ENCODE measurements at places on chromosomes 5 and 9. TPM values are rescaled to one million over a fixed set of nuclear protein-coding genes. Genes with fewer than 3 reads are reported as not detected.

Gene PCDHGA8
- polyA plus RNA-seq, result 0.13 TPM

Gene SKIC3
- 127 TPM for polyA plus RNA-seq

Gene BNC2
- polyA plus RNA-seq, result 0.07 TPM

Gene HTR1A
- not detected for polyA plus RNA-seq

Gene DOK3
- 0.44 TPM for polyA plus RNA-seq

Gene ADAMTS2
- not detected for polyA plus RNA-seq

Gene PCDHA8
- polyA plus RNA-seq, result not detected

Gene ENTPD2
- polyA plus RNA-seq, result not detected

Gene NRARP
- polyA plus RNA-seq, result not detected

Gene LAMC3
- not detected for polyA plus RNA-seq

Gene GOLM1
- polyA plus RNA-seq, result 30.2 TPM

Gene HRCT1
- not detected for polyA plus RNA-seq

Gene ANKRD31
- 0.42 TPM for polyA plus RNA-seq
